ENCODE measurements at places on chromosomes 6 and 20.

GRCh38 chr20:34315236-34315635 is 12.1 kb upstream of the AHCY start:
- no peak for DNase-seq

DNA sequence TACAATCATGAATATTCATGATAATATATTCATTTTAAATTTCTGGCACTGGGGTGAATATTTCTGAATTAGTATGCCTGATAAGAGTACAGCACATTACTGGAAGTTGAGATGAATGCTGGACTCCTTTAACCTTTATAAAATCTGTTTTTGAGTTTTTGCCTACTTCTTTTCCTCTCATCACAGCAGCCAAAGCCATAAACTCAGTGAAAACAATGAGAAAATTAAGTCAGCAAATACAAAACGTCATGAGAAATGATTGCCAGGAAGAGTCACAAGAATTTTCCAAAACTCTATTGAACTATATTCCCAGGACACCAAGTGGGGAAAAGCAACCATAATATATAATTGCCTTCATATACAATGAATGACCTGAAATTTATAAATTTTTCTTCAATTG is 837.6 kb downstream of the TBC1D32 start:
- DNase-seq, result no peak

DNA sequence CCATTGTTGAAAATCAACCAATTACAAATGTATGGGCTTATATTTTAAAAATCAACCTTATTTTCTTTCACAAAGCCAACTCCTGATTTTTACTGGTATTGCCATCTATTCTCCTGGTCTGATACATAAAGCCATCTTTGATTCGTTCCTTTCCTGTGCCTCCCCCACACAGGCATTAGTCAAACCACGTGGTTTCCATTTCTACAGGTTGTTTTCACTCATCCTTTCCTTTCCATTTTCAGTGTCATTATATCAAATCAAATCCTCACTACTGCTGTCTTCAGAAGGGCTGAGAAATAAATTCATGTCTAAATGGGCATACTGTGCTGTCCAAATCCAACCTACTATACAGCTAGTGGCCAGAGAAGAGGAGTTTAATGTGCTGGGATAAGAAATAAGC is 281.3 kb downstream of the FOXC1 start:
- DNase-seq, result no peak

GRCh38 chr6:111566873-111567517 is 38.7 kb downstream of the TRAF3IP2 start:
- no peak for DNase-seq

DNA sequence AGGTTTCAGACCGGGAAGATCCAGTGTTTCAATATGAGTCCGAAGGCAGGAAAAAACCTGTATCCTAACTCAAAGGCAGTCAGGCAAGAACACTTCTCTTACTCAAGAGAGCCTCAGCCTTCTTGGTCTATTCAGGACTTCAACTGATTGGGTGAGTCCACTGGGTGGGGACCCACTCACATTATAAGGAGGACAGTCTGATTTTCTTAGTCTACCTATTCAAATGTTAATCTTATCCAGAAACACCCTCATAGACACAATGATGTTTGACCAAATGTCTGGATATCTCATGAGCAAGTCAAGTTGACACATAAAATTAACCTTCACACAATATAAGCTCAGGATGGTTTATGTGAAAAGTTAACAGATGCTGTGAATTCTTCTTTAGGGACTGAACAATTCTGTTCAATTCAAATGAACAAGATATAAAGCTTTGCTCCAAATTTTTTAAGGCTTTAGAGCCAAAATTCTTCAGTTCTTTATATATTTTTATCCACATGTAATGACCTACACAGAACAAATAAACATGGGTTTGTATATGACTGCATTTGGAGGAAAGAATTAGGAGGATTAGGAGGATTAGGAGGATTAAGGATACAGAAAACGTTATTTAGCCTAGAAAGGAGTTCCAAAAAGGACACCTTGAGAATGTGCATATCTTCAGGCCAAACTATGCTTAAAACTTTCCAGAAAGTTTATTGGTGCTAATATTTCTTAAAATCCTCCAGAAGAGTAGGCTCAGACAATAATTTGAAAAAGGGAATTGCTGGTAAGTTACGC is 35.3 kb upstream of the LAMA2 start:
- no peak for DNase-seq

DNA sequence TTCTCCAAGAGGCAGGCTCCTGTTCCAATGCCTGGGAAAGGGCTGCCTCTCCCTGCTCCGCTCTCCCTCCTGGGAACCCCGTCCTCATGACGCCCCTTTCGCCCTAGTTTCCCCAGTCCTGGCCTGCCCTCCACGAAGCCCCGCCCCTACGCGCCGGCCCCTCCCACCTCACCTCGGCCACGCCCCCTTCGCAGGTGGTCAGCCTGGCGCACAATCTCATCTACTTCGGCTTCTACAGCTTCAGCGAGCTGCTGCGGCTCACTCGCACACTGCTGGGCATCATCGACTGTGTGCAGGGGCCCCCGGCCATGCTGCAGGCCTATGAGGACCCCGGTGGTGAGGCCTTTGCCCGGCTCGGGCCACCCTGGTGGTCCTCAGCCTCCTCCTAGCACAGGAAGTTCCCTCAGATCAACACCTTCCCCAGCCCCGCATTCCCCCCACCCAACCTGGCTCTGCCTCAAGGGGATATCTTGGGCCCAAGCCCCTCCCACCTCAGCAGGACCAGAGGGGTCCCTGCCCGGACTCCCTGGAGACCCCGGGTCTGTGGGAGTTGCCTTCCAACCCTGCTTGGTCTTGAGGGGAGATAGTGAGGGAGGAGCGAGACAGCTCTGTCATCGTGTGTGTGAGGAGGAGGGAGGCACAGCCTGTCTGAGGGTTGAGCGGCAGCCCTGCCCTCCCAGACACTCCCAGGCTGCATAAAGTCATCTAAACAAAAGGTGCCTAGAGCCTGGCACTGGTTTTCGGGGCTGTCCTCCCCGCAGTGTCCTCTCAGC is 40.3 kb downstream of the UQCC2 start:
- no peak for DNase-seq

DNA sequence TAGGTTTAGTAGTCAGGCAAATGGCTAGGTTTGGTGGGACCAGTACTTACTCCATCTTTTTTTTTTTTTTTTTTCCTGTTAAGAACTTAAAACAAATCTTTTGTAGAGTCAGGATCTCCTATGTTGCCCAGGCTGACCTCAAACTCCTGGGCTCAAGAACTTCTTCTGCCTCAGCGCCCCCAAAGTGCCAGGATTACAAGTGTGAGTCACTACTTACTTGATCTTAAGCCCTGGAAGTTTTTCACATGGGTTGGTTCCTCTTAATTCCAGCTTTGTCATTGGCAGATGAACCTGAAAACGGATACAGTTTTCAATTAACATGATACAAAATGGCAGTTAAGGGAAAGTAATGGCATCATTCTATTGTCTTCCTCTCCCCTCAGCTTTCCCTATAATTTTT is 179.4 kb upstream of the JAG1 start:
- no peak for DNase-seq

GRCh38 chr6:13009461-13009860 is 292.9 kb downstream of the PHACTR1 start:
- no peak for DNase-seq

DNA sequence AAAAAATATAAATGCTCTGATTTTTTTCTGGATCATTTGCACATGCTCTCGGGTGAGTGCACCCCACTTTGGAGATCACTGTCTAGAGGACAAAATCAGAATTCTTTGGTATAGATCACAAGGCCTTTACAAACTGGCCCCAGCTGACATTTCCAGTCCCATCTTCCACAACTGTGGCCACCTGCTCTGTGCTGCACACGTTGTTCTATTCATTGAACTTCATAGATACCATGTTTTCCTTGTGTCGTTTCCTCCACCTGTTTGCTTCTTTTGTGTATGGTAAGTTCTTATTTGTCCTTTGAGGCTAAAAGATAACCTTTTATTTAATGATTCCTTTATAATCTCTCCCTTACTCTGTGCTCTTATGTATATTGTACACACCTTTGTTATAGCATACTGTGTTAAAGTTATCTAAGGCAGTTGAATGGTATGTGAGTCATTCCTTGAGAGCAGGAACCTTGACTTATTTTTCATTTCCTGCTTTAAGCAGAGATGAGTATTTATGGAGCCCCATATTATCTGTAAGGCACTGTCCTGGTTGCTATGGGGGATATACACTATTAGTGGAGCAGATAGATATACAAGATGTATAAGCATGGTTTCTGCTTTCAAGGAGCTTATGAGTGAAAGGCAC is 12.0 kb upstream of the SLC17A5 start:
- DNase-seq, result no peak

DNA sequence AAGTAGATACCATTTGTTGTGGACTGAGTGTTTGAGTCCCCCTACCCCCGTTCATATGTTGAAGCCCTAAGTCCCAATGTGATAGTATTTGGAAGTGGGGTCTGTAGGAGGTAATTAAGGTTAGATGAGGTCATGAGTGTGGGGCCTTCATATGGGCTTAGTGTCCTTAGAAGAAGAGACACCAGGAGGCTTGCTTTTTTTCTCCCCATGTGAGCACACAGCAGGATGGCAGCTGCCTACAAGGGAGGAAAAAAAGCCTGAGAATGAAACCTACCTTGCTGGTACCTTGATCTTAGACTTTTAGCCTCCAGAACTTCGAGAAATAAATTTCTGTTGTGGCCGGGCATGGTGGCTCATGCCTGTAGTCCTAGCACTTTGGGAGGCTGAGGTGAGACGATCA is 67.9 kb upstream of the TULP4 start:
- DNase-seq, result no peak

DNA sequence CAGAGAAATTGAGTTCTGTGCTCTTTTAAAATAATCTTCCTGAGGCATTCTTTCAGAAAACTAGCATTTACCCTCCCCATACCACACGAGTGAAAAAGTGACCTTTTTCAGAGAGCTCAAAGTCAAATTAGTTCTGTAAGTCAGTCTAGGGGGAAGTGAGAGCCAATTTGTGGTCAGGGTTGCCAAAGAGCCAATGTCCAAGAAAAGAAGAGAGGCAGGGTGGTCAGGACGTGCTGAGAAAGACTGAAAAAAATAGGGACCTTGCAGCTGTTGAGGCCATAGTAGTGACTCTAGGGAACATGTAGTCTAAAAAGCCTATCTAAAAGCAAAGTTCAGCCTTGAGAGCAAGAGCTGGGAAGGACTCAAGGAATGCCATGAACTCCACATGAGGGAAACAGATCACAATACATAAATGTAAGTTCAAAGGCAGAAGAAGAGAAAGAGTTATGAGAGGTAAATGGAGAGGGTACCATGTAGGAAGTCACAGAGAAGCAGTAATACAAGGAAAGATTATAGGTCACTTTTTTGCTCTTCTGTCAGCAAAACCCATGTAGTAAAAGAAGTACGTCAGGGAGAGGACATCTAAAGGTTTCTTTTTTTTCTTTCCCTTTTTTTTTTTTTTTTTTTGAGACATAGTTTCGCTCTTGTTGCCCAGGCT is 565.1 kb upstream of the FLRT3 start:
- peak; percentile 9 for DNase-seq

- DNase-seq, result no peak
These were observed 6.8 kb upstream of the HEY2 start for GRCh38 chr6:125742464-125743120.

- DNase-seq, result no peak
These were observed 44.1 kb downstream of the SNX9 start for GRCh38 chr6:157867155-157867559.

GRCh38 chr6:77361018-77361417 is 102.3 kb downstream of the HTR1B start:
- no peak for DNase-seq

DNA sequence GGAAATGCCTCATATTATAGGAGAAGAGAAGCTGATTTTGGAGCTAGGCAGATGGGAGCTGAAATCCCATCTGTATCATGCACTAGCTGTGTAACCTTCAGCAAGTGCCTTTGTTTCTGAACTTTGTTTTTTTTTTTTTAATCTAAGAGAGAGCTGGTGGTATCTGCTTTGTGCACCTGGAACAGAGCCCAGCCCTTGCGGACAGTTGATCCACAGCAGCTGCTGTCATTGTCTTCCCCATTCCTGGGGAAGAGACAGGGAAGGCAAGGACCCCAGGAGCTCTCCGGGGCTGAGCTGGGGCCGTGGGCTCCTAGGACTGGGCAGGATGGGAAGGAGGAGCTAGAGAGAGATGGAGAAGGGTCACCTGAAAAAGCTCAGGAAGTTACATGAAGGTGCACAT is 92.1 kb downstream of the SYNJ2 start:
- no peak for DNase-seq

DNA sequence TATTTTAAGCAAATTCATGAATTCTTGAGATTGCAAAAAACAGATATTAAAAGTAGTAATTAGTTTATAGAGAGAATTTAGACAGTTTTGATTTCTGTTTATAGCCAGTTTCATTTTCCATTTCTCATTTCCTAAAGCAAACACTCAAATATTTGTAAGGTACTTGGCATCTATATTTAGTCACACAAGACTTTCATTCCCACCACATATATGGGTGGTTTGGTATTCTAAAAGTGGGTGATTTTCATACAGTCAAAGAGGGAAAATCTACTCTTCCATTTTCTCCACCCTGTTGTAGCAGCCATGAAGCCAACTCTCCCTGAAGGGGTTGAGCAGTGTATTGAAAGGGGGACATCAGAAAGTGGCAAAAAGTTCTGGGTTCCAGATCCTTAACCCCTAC is 181.1 kb upstream of the SUPT3H start:
- DNase-seq, result no peak

- no peak for DNase-seq
These were observed 251.1 kb upstream of the RAB32 start for GRCh38 chr6:146292506-146292905.

DNA sequence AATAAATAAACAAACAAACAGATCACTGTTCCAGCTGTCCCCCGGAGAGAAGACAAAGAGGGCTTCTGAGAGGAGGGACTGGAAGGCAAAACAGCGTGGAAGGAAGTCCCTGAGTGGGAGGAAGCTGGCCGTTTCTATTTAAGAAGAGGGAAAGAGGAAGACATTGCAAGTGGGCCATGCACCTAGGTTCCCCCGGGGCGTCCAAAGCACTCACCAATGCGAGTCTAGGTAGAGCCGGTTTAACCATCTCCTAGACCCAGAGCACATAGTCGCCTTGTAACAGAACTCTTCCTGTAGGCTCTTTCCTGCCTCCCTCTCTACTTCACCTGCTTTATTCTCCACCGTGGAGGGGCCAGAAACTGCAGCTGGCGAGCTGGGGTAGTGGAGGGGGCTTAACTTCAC is 158.4 kb downstream of the ZDHHC14 start:
- DNase-seq, result no peak

DNA sequence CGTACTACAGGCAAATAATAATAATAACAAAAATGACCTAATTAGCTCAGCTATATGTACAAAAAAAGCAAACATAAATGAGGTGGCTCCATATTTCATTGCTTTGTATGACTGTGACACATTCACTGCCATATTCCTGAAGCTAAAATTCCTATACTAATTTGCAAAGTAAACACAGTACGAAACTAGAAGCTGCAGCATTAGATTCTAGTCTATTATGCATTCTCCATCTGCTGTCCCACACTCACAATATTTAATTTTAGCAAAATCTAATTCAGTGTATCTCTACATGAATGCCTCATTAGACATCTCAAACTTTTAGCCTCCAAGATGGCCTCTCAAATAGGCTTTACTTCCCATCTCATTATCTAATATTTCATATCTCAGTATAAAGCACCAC is 55.1 kb downstream of the ATG5 start:
- DNase-seq, result no peak

Measured in GM12892 (cell line).